ENCODE measurements at places on chromosomes 3 and 15.

GRCh38 chr15:44035781-44036699 lies 159.0 kb downstream of the FRMD5 start:
- peak; percentile 31 for DNase-seq

DNA sequence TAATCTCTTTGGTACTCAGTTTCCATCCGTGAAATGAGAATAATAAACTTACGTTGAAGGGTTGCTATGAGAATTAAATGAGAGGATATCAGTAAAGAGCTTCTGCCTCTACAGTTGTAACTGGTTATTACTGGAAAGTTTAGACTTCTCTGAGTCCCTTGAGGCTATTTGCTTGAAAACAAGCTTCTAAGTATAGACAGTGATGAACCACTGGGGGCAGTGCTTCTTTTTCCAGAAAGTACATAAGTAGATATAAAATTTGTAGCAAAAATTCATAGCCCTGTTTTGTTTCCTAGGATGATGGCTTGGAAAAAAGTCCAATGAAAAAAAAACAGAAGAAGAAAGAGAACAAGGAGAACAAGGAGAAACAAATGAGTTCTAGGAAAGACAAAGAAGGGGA lies 87.1 kb downstream of the RGMA start:
- peak; percentile 23 for DNase-seq

GRCh38 chr3:112931736-112932521 lies 43.0 kb downstream of the CD200R1 start:
- DNase-seq, result no peak

DNA sequence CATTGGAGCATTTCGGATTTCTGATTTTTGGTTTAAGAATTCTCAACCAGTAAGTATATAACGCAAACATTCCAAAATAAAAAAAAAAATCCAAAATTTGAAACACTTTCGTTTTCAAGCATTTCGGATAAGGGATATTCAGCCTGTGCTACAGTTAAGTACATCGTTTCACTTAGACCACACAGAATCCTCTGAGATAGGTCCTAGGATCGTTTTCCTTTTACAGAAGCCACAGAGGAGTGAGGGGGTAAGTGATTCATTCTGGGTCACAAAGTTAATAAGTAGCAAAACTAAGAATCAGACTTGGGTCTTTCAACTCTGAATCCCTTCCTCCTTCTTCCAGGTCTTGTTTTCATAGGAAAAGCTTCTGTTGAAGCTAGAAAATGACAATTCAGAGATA lies 249.3 kb downstream of the BBX start:
- peak; percentile 12 for DNase-seq

- no peak for DNase-seq
These were observed 6.2 kb upstream of the ZNF774 start for GRCh38 chr15:90345857-90346256.

GRCh38 chr3:185653949-185654757 lies 68.1 kb downstream of the SENP2 start:
- DNase-seq, result no peak

DNA sequence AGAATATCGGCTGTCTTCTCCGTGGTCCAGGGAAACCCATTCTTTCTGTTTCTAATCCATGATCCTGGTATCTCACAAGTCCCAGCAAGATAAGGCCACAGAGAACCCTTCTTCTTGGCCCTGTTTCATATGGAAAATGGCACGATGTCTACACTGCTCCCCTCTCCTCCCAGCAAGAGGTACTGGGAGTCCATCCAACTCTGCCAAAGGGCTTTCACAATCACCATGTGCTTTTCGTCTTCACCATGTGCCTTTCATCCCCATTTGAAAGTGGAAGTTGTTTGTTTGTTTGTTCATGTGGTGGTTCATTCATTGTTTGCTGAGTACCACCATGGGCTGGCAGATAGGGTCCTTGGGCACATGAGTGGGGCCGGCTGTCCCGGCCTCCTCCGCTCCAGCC lies 5.5 kb downstream of the ITIH3 start:
- DNase-seq, result peak; percentile 19

DNA sequence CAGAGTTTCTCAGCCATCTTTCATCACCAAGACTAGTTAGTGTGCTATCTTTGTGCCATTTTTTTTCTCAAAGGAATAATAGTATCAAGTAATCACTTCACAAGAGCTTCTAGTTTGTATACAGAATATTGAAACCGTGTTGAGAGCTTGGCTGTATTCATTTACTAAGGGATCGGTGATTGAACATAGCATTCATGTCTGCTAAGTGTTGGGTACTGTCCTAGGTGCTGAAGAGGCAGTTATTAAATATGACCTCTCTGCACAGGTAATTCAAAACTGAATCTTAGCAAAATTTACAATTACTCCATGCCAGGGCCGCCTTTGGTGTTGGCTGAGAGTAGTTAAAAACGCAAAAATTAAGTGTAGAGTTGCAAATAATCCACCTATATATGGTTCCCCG lies 355.3 kb upstream of the RORA start:
- DNase-seq, result peak; percentile 30

- DNase-seq, result no peak
These were observed 951 bp downstream of the POMGNT2 start for GRCh38 chr3:43104660-43105595.

GRCh38 chr3:81549388-81549787 lies 212.1 kb downstream of the GBE1 start:
- no peak for DNase-seq

DNA sequence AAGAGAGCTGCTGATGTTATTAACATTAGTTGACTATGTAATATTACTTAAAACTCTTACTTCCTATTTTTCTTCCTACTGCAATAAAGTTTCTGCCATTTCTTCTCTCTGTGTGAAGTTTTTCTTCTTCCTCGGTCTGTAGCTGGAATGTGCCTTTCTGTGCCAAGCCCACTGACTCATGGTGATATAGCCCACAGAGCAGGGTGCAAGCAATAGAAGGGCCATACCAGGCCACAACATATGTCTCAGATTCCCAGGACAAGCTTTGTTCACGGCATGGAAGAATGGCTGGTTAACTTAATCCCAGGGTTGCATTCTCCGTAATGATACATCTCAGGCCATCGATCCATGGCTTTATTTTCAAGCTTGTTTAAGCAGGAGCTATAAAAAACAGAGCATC lies 815.3 kb downstream of the TUSC7 start:
- DNase-seq, result peak; percentile 68

- DNase-seq, result peak; percentile 83
These were observed 267.7 kb downstream of the XXYLT1 start for GRCh38 chr3:195003006-195003892.

DNA sequence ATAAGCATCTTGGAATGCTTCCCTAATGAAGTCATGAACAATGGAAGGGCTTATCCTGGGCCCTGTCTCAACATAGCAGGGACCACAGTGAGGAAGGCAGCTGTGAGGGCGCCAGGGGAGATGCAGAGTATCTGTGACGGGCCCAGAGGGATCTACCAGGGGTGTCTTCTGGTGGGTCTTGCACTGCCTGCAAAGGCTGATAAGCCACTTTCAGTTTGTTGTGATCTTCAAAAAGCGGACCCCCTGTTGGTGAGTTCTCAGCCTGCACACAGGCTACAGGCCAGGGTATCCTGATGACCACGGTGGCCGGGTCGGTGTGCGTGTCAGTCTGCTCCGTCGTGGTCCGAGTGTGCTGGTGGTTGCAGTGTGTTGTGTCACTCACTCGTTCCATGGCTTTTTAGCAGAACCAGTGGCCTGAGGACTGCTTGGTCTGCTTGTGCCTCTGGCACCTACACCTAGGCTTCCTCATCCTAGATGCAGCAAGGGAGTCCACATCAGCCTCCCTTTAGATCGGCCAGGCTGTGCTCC lies 46.8 kb downstream of the CHDH start:
- no peak for DNase-seq

DNA sequence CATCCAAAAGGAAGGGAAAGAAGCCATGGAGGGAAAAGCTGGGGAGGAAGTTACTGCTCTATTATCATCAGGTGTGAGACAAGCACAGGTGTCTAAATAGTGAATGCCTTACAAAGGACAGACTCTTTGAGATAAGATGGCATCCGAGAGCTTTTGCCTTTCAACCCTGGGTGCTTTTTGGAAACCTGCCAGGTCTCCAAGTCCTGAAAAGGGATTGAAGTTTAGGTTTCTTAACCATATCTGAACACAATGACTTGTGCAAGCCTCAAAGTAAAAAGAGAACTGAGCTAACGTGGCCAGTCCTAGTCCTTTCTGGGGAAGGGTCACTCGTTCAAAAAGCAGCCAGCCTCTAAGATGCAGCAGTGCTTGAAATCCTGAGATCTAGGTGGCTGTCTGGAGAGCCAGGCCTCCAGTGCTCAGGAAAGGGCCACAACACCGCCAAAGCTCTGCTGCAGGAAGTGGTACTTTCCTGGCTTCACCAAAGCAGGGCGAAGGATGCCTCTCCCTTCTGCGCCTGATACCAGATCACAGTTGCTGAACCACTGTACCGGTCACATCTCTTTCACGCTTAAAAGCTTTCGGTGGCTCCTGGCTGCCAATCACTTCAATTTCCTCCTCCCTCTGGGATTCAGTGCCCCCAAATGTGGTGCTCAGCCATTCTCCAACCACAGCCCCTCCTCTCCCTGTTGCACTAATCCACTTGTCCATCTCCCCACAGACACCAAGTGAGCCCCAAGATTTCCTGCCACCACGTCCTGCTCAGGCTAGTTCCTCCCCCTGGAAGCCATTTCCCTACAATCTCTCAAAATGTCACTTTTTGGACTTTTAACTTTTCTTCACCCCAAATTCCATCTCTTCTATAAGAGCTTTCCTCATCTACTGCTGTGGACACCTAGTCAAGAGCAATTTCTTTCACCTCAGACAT lies 104.1 kb upstream of the LPP start:
- no peak for DNase-seq

DNA sequence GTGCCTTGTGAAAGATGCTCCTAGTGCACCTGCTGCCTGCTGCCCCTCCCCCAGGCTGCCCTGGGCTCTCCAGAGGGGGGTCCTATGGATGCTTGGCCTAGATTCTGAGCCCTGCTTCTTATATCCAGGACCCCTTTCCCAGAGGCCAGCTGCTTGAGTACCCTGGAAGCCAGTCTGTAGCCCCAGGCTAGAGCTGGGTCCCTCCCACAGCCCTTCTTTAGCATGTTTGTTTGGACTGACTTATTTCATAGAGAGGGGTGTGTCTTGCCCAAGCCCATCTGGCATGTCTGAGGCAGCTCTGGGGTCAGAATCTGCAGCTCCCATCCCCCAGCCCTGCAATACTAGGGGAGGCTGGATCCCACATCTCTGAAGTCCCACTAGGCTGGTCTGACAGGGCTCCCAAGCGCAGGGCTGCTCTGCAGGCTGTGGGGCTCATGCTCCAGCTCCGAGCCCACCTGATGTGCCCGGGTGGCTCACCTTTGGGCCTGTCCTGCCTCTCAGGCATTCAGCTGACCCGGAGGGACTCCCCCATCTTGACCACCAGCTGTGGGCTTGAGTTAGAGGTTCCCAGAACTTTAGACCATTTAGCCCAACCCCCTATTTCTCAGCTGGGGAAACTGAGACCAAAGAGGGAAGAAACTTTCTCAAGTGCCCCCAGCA lies 3.1 kb downstream of the CHRNB4 start:
- no peak for DNase-seq

DNA sequence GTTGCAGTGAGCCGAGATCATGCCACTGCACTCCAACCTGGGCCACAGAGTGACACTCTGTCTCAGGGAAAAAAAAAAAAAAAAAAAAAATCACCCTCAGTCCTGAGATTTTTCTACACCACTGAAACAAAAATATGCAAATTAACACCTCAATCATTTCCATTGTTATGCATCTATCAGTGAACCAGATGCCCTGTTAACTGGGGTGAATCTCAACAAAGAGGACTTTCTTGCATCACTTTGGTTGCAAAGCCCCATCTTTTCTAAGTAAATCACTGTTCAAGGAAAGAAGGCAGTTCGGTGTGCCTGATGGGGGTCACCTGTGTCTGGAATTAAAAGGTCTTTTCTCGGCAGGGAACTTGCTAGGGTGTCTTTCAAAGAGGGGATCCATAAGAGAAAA lies 421.6 kb downstream of the EPHB1 start:
- DNase-seq, result no peak

- no peak for DNase-seq
These were observed 41.4 kb downstream of the C3orf85 start for GRCh38 chr3:109177908-109178307.

- DNase-seq, result peak; percentile 49
These were observed 82.3 kb downstream of the AAGAB start for GRCh38 chr15:67172172-67172571.

- DNase-seq, result peak; percentile 80
These were observed at the start of gene CYFIP1 for GRCh38 chr15:22980189-22981050. CYFIP1 (minus strand) TSS chr15:22980368; CDS start chr15:22947285, 33,083 bp downstream.

DNA sequence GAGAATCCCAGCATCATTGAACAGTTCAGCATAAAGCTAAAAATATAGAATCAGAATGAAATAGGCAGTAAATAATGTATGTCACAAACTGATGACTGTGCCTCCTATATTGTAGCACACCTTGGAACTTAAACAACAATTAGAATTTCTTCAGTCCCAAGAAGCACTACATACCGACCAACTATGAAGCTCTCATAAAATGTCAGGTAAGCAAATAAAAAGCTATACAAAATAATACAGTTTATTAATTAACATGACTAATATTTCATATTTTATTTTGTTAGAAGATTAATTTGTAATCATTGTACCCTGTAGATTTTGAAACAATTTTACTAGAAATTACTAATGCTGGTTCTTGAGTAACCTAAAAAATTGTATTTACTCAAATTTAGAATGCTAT lies 85.1 kb upstream of the GK5 start:
- no peak for DNase-seq

DNA sequence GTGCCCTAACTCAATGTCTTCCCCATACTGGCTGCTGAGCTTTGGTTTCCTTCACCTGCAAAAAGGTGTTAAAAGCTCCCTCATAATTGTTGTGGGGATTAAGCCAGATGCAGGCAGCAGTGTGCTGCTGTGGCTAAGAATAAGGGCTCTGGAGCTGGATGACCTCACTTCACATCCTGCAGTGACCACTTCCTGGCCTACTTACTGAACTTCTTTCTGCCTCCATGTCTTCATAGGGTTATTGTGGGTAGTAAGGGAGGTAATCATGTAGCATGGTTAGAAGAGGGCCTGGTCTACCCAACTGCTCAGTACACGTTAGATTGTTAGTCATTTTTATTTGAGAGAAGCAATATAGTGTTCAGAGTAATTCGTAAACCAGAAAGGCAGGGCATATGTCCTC lies 18.4 kb downstream of the GYG1 start:
- DNase-seq, result peak; percentile 19

- DNase-seq, result no peak
These were observed 38.6 kb downstream of the MAGEF1 start for GRCh38 chr3:184672977-184673870.

DNA sequence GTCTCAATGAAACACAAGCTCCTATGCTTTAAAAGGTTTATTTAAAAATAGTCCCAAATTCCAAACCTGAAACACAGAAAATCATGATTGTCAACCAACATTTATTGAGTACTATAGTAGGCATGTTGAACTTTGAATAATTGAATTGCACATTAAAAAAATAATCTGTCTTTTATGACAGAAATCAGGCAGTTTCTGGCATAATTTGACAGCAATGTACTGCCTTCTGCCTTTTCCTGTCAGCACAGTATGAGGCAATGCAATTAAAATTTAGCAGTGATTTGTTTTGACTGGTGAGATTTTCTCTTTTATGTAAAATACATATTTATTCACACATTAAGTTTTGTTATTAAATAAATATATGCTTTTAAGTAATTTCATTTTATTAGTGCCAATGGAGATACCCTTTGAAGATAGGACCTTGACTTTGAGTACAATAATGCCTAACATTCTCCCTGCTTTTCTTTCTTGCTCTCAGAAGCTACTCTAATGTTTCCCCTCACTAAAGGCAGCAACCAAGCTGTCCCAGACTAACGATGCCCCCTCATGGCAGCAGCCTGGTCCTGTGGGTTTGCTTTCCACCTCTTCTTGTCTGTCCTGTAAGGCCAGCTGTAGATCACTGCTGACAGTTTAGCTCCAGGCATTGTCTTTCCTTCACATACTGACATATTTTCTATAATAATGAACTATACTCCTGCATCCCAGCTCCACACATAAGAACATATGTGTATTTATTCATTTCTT lies 346.7 kb downstream of the IL20RB start:
- no peak for DNase-seq

Measured in fibroblast of mammary gland (primary cell).